Stimulated activated CD4-positive, alpha-beta T cell treated with anti-CD3 and anti-CD28 coated beads, Interleukin-12 subunit alpha, Interleukin-12 subunit beta, amount 100 ng/mL, for 24 hours (primary cell): ENCODE measurements at places on chromosomes 4 and X.
A peak's percentile ranks its signal among the peaks of the same experiment; 100 is the strongest.

DNA sequence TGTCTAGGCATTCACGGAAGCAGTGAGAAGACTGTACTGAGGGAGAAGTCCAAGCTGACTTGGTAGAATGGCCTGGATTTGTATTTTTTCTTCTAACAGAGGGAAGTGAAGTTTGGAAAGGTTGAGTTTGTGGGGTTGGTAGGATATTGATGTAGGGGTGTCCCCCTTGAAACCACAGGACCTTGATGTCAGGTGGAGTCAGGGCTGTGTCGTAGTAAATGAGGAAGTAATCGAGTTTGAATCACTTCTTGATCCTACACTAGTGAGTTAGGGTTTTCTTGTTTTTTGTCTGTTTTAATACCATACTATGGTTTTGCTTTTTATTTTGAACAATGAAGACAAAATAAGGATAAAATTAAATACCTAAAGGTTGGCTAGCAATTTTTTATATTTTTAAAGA is 30.1 kb upstream of the ANAPC4 start:
- DNase-seq = no peak

- no peak for DNase-seq
These were observed 97.8 kb upstream of the USP9X start for GRCh38 chrX:40987413-40987812.

DNA sequence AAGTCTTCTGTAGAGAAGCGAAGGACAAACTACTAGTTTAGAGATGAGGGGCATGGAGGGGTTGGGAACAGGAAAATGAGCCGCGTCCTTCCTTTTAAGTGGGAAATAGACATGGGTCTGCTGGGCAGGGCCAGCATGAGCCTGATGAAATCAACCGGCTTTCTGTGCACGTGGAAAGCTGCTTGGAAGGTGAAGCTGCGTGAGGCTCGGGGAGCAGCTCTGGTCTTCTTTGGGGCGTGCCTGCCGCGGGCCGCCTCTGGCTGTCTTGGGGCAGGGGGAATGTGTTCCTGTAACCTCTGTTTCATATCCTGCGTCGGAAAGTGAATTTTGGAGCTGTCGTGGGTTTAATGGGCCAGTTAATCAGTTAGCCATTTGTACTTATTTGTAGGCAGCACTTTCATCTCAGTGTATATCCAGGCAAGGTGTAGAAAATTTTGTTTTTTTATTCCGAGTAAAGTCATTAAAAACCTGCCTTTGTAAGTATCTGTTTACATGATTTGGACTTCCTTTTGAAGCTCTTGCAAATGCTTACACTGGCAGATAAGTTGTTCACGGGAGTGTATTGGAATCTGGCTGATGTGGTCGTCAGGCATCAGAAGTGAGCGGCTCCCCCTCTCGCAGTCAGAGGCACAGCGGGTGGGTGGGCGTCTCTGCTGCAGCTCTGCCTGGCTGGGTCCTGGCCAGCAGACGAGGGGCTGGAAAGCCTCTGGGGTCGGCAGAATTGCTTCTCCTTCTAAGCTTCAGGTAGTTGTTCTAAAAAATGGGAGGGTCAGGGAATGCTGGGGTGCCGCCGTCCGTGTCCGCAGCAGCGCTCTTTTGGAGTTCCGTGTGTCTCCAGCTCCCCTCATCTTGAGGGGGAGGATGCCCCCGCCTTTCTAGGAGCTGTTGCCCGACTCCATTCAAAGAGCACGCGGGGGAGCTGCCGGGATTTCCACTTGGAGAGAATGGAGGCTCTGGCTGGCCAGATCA is 70.5 kb upstream of the HGFAC start:
- no peak for DNase-seq

DNA sequence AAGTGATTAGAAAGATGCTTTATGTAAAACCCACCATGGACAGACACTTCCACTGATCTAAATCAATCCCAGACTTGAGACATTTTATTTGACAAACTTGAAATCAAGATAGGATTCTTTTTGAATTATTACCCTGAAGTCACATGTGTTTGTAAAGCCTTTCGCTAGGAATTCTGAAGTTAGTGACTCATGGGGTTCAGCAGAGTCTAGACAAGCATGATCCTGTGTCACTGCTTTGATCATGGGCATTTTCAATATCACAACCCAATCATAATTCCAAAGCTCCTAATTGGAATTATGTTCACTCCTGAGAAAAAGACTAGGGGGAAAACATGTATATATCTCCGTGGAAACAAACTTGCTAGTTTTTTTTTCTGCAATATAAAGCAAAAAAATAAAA is 67.5 kb upstream of the BMP3 start:
- no peak for DNase-seq

DNA sequence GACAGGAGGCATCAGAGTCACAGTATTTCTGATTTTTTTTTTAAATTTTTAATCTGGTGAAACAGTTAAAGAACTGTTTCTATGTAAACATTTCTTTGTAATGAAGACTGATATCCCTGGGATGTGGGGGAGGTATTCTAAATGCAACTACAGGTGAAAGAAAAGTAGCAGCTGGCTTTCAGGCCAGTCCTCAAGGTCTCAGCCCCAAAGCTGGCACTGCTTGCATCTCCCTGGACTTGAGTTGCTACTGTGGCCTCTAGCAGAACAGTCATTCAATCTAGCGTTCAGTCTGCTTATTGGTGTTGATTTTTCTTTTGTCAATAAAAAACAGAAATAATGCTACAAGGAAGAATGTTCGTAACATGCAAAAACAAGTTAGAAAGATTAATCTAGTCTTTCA is 4.9 kb downstream of the MBNL3 start:
- no peak for DNase-seq

- no peak for DNase-seq
These were observed 219.2 kb downstream of the MAML3 start for GRCh38 chr4:139934708-139935195.

DNA sequence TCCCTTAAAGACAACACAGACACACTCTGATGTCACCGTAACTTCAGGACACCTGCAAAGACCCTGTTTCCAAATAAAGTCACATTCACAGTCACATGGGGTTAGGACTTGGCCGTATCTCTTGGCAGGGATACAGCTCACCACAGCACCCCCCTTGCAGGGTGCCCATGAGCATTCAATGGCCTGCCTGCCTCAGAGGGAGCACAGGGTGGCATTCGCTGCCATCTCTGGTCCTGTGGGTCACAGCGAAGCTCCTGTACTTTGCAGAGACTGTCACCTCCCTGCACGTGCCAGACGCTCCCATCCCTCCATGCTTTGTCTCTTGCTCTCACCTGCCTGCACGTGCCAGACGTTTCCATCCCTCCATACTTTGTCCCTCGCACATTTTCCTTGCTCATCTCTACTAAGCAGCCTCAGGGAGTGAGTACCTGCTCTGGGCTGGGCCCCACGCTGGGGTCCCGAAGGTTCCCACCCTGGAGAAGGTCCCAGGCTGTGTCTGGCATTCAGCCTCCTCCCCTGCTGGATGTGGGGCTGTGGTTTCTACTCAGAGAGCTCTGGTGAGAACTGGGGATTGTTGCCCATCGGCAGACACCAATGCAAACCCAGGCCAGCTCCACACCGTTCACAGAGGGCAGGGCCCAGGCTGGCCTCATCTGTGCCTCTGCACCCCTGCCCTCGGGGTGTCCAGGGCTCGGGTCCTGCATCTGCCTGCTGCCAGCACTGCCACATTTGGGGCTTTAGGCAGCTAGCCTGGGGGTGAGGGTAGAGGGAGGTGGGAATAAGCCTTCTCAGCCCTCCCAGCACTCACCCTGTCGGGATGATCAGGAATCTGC is 15.8 kb downstream of the HTRA3 start:
- DNase-seq = no peak

- no peak for DNase-seq
These were observed 15.9 kb downstream of the RTL9 start for GRCh38 chrX:110374559-110374958.

DNA sequence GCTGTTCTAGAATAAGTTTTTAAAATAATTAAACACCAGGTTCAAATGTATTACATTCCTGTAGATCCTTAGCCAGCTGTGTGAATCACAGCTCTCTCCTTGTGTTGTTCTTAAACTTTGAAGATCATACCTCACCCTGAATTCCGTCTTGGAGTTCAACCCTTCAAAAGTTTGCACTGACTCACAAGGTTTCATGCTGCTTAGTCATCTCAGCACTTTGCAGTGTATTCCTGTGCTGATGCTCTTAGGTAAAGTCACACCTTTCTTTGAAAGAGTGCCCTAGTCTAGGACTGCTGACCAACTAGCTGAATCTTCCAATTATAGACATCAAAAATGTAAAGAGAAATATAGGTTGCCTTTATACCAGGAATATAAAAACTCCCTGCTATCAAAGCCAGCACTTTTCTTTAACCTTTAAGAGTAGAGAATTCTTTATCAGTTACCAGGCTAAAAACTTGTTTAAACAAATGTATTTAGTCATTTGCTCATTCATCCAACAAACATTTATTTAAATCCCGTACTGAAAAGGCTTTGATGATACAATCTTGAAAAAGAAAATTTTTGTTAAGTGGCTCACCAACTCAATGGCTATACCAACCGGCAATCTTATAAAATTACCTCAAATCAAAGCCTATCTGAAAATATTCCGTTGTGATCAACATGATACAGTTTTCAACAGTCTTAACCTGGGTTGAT is 169.7 kb downstream of the RAP1GDS1 start:
- DNase-seq = no peak

GRCh38 chrX:53018627-53019026 is 30.0 kb upstream of the GPR173 start:
- no peak for DNase-seq

DNA sequence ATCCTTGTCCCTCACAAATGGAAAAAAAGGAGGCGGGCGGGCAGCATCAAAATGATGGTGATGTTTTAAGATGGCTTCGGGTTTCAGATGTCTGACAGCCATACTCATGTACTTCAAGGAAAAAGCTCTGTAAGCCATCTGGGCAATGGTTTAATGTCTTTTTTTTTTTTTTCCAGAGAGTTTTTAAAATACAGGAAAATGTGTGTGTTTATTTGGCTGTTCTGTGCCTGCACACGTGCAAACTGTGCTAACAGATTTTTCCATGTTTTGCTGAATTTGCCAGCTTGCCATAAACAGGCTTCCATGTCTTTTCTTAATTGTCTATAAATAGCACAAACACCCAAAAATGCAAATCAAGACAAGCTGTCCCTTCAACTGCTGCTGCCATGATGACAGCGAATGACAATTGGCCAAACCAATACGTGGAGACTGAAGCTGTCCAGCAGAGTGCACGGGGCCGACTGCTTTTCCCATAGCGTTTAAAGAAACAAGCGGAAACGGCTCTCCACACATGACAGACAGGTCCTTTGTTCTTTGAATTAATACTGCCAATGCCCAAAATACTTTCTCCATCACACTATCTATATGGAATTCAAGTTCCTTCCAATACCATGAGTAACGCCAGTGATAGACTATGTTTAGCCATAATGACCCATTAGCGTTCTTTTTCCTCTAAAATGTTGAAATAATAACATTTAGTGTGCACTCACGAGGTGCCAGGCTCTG is 35.7 kb downstream of the AFAP1 start:
- no peak for DNase-seq

- DNase-seq = no peak
These were observed 20.5 kb upstream of the FAM193A start for GRCh38 chr4:2515830-2516550.

- no peak for DNase-seq
These were observed 15.3 kb downstream of the STAG2 start for GRCh38 chrX:123976706-123977316.

DNA sequence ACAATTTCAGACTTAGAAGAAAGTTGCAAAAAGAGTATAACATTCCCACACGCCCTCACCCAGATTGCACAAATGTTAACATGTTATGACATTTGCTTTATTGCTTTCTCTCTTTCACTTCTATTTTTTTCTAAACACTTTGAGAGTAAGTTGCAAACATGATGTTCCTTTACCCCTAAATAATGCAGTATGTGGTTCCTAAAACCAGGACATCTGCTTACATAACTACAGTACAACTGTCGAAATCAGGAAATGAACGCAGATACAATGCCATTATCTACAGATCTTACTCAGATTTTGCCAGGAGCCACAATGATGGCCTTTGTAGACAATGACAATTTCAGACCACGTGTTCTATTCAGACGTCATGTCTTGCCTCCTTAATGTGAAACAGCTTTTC is 22.4 kb downstream of the SH3TC1 start:
- no peak for DNase-seq

DNA sequence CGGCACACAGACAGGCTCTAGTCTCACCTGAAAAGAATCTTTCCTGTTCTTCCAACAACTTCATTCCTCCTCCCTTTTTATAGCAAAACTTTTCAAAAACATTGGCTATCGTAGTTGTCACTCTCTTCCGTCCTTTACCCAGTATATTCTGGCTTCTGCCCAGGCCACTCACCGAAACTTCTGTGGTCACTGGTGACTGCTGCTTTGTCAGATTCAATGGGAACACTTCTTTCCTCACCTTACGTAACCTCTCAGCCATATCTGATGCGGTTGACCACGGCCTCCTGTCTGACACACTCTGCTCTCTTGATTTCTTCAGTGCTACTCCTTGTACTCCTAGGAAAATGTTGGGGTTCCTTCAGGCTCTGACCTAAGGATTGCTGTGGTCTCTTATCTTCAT is 9.2 kb upstream of the RNF150 start:
- no peak for DNase-seq

DNA sequence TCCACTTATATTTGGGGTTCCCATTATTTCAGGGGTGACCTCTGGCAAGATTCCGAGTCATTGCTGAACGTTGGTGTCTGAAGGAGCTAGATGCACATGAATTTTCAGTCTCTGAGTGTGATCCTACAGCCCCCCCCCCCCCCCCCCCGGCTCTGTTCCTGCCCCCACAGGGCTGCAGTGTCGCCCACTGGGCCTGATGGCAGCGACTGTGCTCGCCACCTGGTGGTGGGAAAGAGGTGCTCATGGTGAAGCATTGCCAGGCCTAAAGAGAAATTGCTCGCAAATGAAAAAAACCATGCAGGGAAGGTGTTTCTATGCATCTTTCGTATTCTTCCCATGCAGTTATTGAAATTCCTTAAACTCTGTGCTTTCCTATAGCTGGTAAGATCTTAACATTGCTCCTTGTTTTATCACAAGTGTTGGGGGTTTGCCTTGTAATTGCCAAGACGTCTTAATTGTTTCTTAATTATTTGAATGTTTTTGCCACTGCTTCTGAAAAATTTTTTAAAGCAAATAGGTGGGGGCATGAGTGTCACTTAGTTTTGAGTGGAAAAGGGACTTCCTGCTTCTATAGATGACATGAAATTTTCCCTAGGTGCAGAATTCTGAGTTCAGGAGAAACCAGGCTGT is 63.2 kb downstream of the CLDN22 start:
- peak; percentile 14 for DNase-seq

- DNase-seq = no peak
These were observed 22.8 kb upstream of the KIAA1210 start for GRCh38 chrX:119150163-119151050.

DNA sequence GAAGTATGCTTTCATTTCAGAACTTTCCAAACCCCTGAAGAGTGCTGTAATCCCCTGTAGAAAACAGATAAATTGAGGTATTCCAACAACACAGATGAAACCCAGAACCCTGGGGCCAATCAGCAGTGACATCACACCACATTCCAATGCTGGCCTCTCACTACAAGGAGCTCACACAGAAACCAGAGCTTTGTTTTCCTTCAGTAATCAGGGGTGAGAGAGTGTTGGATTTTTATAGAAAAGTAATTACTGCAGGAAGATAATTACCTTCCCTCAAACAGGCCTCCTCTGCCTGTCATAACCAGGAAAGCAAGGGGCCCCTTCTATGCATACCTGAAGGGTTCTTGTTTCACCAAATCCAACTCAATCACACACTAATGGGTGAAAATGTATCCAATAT is 246.2 kb downstream of the SCFD2 start:
- DNase-seq = no peak

- no peak for DNase-seq
These were observed 23.6 kb downstream of the PLAC1 start for GRCh38 chrX:134634691-134635090.

GRCh38 chr4:174154215-174154854 is 129.1 kb downstream of the FBXO8 start:
- DNase-seq = no peak
